ENCODE measurements at places on chromosomes 6 and 20. TPM values are rescaled to one million over a fixed set of nuclear protein-coding genes. Genes with fewer than 3 reads are reported as not detected.
A peak's percentile ranks its signal among the peaks of the same experiment; 100 is the strongest.

- no peak overlapping the region for H3K4me3 ChIP-seq
- H3K36me3 ChIP-seq: no peaks in the 10 kb centered on the region
- H3K4me1 ChIP-seq: no peaks in the 10 kb centered on the region
- DNase-seq: no peak
Observed at GRCh38 chr6:133817460-133818047, 71.4 kb upstream of the TCF21 start.

GRCh38 chr6:89462503-89462902 is 29.6 kb downstream of the ANKRD6 start:
- H3K36me3 ChIP-seq: no peaks in the 10 kb centered on the region
- no peak overlapping the region for H3K27ac ChIP-seq
- H3K27me3 ChIP-seq: no peaks in the 10 kb centered on the region
- H3K4me1 ChIP-seq: no peaks in the 10 kb centered on the region
- DNase-seq: no peak

The ENPP1 gene
- total RNA-seq: 10.8 TPM

DNA sequence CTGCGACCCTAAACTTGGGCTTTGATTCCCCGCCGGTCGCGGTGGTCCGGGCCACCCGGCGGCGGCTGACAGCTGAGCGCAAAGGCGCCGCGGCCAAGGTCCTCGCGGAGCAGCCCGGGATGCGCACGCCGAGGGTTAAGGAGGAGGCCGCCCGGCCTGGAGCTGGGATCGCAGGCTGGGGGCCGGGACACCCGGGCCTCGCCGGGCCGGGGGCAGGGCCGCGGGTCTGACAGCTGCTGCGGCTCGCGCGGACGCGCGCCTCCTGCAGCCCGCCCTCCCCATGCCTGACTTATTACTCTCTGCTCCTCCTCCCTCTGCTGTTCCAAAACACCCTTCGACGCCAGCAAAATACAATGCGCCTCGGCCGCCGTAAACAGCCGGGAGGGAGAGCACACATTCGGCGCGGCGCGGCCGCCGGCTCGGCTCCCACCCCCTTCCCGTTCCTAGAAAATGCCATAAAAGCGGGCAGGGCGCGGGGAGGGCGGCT is 746 bp downstream of the BACH2 start:
- DNase-seq: peak; percentile 61
- peak overlapping the region; percentile 86 for H3K27ac ChIP-seq

The CYP39A1 gene
- total RNA-seq: 10.8 TPM

The C4B gene
- 113 TPM for total RNA-seq

DNA sequence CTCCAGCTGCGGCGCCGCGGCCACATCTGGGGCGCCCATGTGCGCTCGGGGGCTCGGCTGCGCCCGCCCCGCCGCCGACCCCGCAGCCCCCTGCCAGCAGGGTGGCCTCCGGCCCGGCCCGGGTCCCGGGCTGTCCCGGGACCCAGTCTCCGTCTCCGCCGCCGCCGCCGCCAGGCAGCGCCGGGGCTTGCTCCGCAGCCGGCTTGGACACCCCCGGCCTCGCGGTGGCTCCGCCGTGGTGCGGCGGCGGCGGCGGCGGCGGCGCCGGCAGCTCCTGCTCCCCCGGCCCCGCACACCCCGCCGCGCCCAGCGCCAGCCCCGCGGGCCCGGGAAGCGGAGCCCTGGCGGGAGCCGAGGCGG is 219 bp downstream of the ISM1 start:
- no peak overlapping the region for H3K27ac ChIP-seq
- no peaks in the 10 kb centered on the region for H3K36me3 ChIP-seq
- DNase-seq: no peak
- H3K4me3 ChIP-seq: peak overlapping the region; percentile 52
- H3K4me1 ChIP-seq: peaks cover 24% of the 10 kb centered on the region

The GINS1 gene
- 11.5 TPM for total RNA-seq

DNA sequence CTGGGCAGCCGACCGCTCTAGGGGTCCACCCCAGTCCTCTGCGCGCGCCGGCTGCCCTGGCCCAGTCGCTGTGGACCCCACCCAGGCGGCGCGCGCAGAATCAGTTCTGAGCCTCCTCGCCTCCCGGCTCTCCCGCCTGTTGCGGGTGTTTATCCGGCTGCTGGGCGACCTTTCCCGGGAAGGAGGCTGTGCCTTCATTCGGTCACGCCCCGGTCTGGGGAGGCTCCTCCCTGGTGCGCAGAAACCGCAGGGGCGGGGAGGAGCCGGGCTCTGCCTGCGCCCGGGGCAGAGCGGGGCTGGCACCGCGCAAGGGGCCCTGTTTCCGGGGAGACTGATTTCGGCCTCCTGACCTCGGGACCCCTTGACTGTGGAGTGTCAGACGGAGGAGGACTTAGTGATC is 80.8 kb upstream of the EYS start:
- H3K4me3 ChIP-seq: no peak overlapping the region
- no peaks in the 10 kb centered on the region for H3K4me1 ChIP-seq
- no peaks in the 10 kb centered on the region for H3K27me3 ChIP-seq
- H3K27ac ChIP-seq: no peak overlapping the region
- DNase-seq: no peak

All from spinal cord (tissue), 10 donors.